ENCODE measurements at places on chromosomes 12 and 14. TPM values are rescaled to one million over a fixed set of nuclear protein-coding genes. Genes with fewer than 3 reads are reported as not detected.

TMEM132C gene
- 0.61 TPM for total RNA-seq

DNA sequence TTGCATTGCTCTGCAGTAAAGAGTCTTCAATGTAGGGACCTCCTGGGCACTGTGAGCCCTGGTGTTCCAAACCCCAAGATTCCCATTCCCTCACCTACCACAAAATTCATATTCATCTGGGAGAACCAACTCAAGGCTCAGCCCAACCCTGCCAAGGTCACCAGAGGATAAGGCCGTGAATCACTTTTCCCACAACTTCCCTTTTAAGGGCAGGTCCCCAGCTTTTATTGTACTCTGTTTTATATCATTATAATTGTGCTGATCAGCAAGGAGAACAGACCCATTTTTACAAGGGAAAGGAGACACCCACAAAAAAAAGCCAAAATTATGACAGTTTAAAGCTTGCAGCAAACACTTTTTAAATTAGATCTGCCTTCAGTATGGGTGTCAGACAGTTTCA is 363.0 kb upstream of the FKBP4 start:
- no peak overlapping the region for H3K27ac ChIP-seq
- no peak for DNase-seq
- no peaks in the 10 kb centered on the region for H3K4me1 ChIP-seq
- H3K36me3 ChIP-seq, result no peaks in the 10 kb centered on the region

- H3K27ac ChIP-seq, result no peak overlapping the region
- H3K4me3 ChIP-seq, result no peak overlapping the region
- H3K36me3 ChIP-seq, result peaks cover 59% of the 10 kb centered on the region
- no peaks in the 10 kb centered on the region for H3K27me3 ChIP-seq
- peak; percentile 7 for DNase-seq
These were observed 11.7 kb upstream of the RAD51AP1 start for GRCh38 chr12:4526923-4527546.

CLEC6A gene
- total RNA-seq, result 0.32 TPM

DNA sequence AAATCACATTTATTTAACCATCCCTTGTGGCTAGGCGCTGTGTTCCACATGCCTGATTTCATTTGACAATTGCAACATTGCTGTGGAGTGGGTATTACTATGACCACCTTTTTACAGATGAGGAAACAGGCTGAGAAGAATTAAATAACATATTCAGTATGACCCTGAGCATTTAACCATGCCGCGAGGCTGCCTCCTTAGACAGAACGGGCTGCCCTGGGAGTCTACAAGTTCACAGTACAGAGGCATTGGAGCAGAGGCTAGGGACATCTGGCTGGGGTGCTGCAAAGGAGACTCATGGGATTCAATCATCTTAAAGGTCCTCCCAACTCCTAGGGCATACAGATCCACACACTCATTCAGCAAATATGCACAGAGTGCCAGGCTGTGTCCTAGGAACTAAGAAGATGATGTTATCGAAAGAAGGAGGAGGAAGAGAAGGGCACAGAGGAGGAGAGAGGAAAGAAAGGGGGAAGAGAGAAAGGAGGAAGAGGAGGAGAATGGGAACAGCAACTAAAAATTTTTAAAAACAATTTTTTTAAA is 164.7 kb upstream of the CCND2 start:
- H3K4me3 ChIP-seq, result no peak overlapping the region
- no peak overlapping the region for H3K27ac ChIP-seq
- no peaks in the 10 kb centered on the region for H3K36me3 ChIP-seq
- peaks cover 6% of the 10 kb centered on the region for H3K4me1 ChIP-seq
- peaks cover 11% of the 10 kb centered on the region for H3K27me3 ChIP-seq
- DNase-seq, result no peak

DNA sequence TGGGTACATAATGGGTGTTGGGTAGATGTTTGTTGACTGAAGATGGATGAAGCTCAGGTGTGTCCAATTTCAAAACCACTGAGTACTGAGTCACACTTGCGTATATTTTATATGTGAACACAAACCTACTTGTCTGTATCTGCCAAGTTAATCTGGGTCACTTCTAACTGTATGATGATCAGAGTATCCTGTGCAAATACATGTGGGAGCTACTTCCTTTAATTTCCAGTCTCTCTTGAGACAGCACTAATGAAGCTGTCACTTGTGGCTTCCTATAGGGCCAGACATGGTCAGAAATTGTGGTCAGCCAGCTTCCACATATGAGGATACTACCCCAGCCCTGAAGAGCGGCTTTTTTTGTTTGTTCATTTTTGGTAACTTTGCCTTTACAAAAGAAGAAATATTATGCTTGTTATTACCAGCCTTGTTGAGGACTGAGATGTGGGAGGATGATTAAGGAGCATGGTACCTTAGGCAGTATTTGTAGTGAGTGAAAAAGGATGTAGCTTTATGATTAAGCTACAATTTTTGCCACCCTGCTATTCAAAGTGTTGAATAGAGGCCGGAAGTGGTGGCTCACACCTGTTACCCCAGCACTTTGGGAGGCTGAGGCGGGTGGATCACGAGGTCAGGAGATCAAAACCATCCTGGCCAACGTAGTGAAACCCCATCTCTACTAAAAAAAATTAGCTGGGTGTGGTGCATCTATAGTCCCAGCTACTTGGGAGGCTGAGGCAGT is 32.4 kb downstream of the PLXNC1 start:
- DNase-seq, result no peak
- H3K36me3 ChIP-seq, result peaks cover 17% of the 10 kb centered on the region
- peaks cover 37% of the 10 kb centered on the region for H3K4me1 ChIP-seq
- H3K4me3 ChIP-seq, result no peak overlapping the region

DNA sequence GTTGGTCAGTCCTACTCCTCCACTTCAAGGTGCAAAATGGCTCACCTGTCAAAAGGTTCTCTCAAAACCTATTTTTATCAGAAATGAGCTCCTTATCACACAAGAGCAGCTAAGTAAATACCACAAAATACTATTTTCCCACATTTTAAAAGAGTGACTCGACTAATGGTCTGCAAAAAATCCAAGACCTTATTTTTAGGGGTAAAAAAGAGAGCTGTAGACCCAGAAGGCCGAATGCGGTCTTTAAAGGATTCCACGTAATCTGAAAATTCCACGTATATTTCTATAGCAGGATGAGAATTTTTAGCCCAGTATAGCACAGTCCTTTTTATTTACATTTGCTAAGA is 3.8 kb downstream of the C14orf93 start:
- DNase-seq, result no peak
- H3K4me1 ChIP-seq, result peaks cover 8% of the 10 kb centered on the region
- H3K27me3 ChIP-seq, result no peaks in the 10 kb centered on the region
- peak overlapping the region; percentile 97 for H3K27ac ChIP-seq

RNASE3 gene
- total RNA-seq, result not detected

DNA sequence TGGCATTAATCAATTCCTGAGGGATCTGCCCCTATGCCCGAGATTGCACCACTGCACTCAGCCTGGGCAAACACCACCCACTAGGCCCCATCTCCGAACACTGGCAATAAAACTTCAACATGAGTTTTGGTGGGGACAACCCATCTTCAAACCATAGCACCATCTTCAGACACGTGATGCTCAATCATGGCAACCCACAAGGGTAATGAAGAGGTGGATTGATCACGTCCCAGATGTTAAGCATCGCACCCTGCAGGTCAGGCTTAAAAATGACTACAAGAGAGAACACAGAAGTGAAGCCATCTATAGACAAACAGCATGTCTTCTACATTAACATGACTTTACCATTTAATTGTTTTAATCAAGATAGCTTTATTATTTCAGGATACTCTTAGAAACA is 42.8 kb upstream of the DDHD1 start:
- no peak overlapping the region for H3K27ac ChIP-seq
- no peaks in the 10 kb centered on the region for H3K4me1 ChIP-seq
- H3K27me3 ChIP-seq, result no peaks in the 10 kb centered on the region
- H3K36me3 ChIP-seq, result no peaks in the 10 kb centered on the region
- no peak overlapping the region for H3K4me3 ChIP-seq
